ENCODE measurements at places on chromosomes 4 and X.

- no peak for DNase-seq
Measured at GRCh38 chrX:16589211-16589610, 60.7 kb upstream of the S100G start.

- DNase-seq = no peak
Measured at GRCh38 chr4:112340023-112340422, 42.9 kb downstream of the ALPK1 start.

DNA sequence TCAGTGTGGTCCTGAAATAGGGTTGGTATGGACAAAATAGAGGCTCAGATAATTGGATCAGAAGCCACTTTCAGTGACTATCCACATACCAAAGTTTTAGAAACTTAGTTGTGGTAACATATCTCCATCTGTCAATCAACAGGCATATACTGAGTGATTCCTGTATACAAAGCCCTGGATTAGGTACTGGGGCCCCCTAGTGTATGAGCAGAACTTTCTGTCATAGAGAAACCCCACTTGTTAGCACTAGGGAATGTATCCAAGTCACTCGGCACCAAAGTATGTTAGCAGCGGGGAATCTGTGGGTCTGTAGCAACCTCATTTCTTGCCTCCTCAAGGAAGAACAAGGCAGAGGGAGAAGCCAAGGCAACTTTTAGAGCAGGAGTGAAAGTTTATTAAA, 50.7 kb downstream of the MAP7D3 start:
- DNase-seq = no peak

- no peak for DNase-seq
Measured at GRCh38 chr4:66160606-66161005, 490.3 kb upstream of the EPHA5 start.
